ENCODE measurements at places on chromosomes 2 and 18.

GRCh38 chr18:73246763-73247162, 379.0 kb upstream of the NETO1 start:
- DNase-seq, result no peak

GRCh38 chr18:23235860-23236259, 100.6 kb downstream of the CABLES1 start:
- no peak for DNase-seq

- no peak for DNase-seq
Measured at GRCh38 chr18:11320986-11321385, 171.6 kb upstream of the PIEZO2 start.

GRCh38 chr18:32775628-32776027, 2.8 kb upstream of the KLHL14 start:
- no peak for DNase-seq

DNA sequence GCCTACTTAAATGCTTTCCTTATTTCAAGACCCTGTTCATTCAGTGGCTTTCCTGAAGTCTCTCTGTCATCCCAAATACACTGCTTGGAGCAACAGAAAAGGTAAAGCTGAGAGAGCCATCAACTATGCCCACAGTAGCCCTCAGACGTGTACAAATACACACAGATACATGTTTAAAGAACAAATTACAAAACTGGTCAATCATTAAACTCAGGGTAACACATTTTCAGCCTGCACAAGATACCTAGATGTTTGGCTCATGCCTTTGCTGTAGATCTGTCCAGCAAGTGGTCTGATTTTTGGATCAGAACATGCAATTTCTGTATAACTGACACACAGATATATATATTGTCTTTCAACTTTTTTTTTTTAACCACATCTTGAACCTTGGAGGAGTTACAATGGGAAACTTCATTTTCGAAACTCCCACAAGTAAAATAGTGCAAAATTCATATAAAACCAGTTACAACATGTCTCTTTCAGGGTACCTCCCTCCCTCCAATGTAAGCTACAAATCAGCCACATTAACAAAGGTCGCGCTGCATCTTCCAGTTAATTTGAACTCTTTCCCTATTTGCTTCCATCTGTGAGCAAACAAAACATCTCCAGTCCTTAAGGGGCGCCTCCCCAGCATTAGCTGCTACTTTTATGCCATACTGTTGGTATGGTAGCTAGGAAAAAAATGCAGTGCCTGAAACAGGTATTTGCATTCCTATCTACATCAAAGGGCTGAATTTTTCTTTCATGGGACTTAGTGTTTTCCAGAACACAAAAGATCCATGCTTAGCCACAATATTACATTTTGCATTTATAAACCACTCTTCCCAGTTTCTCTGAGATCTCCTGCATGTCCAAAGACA, 311.9 kb downstream of the NRXN1 start:
- no peak for DNase-seq

- no peak for DNase-seq
Measured at GRCh38 chr2:136065384-136065783, 52.6 kb downstream of the CXCR4 start.

DNA sequence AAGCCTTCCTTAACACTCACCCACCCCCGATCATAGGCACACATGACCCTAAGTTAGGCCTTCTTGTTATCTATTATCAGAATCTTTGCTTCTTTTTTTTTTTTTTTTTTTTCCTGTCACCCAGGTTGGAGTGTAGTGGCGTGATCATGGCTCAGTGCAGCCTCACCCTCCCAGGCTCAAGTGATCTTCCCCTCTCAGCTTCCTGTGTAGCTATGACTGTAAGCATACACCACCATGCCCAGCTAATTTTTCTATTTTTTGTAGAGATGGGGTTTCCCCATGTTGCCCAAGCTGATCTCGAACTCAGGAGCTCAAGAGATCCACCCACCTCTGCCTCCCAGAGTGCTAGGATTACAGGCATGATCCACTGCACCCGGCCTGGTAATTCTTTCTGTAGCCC, 328.7 kb downstream of the NR4A2 start:
- DNase-seq, result no peak

DNA sequence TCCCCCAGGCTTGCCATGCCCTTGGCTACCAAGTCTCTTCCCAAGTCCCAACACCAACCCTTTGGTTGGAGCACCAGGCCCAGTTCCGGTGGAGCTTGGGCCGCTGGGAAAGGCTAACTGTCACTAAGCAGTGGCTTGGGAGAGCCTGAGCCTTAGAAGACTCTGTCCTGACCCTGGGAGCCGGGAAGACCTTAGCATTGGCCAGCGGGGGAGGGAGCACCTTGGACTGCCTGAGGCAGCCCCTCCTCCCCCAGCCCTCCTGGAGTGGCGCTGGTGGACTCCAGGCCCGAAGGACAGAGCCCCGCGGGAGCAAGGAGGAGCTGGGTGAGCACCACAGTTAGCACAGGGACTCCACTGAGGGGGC, 62.5 kb upstream of the POMC start:
- no peak for DNase-seq

DNA sequence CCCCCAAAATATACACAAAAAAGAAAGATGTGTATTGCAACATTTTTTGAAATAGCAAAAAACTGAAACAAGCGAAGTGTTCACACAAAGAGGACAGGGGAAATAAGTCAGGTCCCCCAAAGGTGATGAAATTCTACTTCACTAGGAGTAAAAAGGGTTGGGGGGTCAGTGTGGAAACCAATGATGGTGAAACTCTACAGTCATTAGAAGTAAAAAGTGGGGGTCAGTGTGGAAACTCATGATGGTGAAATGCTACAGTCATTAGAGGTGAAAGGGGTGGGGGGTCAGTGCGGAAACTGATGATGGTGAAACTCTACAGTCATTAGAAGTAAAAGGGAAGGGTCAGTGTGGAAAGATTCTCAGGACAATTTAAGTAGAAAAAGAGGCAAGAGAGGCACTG, 298.2 kb downstream of the EIPR1 start:
- DNase-seq, result no peak

DNA sequence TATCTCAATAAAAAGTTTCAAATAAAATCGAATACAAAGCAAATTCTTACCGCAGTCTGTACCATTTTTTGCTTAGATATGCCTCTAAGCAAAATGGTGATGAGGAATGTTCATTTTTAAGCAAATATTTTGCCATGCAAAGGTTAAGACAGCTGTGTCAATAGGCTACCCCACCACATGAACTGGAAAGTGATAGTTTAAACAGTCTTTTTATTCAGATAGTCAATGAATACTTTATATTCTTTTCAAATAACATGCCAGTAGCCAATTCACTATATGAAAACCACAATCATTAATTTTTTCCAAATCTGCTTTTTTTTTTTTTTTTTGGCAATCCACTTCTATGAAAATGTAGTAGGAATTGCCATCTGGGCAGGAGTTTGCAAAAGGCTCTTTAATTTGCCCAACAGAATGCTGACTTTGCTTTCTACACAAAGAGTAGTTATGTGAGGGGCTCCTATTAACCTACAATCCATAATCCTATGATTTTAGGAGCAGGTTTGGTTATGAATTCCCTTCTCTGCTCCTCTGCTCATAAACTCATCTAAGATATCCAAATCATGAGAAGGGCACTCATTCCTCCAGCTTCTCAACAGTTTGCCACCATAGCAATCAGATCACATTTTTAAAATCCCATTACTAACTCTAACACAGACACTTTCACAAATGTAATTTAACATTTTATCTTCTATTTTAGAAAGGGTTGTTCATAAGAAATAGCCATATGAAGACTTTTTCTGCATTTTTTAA, 69.2 kb downstream of the SLC40A1 start:
- DNase-seq, result no peak

GRCh38 chr2:199739413-199740110, 111.4 kb downstream of the FTCDNL1 start:
- DNase-seq, result peak; percentile 82

GRCh38 chr2:104658144-104658835, 195.6 kb upstream of the POU3F3 start:
- DNase-seq, result peak; percentile 75

DNA sequence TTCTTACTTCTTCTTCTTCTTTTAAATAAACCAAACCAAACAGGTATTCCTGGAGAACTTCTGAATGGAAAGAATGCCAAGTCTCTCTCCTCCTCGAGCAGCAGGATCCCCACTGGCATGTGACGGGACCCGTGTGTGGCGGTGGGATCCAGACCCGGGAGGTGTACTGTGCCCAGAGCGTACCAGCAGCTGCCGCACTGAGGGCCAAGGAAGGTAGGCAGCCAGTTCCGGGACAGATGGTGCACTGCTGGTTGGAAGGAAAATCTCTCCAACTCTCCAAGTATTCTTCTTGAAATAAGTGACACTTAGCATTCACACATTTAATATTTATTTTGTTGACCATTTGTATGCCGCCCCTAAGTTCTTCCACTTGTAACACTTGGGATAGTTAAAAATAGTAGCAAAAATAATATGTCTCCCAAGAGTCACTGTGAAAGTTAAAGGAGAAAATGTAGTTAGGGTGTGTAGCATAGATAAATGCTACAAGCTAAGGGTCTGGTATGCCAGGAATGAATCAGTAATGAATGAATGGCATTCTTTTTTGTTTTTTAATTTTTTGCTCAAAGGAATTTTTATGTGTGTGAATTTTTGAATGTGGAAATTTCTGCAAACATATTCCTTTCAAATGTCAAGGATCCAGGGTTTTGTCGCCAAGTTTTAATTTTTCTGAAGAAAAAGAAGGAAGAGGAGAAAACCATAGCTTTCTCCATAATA, 349.9 kb downstream of the THSD7B start:
- DNase-seq, result no peak

DNA sequence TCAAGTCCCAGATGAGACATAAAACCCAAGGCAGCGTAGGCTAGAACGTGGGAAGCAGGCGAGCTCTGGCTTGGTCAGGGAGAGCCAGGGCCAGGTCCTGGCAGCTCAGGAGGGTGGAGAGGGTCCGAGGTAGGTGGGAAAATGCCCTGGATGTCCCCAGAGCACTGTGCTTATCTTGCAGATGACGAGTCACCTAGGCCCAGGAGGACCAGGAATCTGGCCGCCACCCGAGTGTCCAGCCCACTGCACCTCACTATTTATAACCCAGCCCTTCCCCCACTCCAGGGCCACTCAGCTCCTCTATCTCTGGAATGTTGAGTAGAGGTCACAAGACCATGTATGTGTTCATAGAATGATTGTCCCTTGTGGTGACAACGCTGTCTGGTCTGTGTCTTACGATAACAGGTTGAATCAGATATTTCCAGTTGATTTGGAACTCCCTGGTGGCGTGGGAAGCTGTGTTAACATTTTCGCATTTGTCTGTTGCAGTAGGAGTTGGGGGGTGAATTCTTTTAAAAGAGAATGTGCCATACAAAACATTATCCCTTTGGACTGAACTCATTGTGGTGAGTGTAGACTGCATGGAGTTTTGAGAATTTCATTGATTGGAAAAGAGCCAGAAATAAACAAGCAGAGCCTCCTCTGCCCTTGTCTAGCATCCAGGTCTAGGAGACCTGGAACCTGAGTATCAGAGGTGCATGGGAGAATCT, 47.5 kb downstream of the EMILIN2 start:
- no peak for DNase-seq

DNA sequence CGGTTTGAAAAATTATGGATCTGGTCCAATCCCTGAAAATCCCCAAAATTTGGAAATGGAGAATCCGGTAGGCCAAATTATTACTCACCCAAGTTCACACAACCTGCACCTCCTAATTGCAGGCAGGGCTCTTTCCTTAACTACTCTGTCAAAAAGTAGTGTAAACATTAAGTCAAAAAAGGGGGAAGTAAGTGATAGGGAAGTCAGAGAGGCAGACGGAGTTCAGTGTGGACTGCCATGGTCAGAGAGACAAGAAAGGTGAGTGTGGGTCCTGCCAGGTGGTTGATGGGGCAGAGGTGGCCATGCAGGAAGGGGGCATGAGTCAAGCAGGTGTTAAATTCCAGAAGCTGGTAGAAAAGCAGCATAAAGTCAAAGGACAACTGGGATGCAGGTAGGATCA, 104.7 kb upstream of the STPG4 start:
- no peak for DNase-seq

DNA sequence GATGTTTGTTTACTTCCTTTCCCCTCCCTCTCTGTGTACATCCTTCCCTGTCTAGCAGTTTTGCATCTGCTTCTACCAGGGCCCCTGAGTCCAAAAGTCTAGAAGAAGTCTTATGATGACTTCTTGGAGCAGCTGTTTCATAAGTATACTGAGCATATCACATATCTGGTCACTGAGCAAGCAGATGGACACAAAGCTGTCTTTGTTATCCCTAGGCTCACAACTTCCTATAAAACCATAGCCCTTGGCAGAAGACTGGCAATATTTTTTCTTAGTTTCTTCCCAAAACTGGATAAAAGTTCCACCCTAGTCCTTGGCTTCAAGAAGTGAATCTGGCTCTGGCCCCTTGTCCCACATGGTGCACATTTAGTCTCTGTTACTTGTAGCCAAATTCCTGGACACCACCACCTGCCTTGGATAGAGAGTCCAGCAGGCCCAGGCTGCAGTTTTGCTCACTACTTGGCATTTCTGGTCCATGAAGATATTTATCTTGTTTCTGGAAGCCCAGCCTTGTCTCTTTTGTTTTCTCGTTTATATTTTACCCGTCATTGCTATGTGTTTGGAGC, 22.5 kb downstream of the THOC1 start:
- DNase-seq, result no peak

DNA sequence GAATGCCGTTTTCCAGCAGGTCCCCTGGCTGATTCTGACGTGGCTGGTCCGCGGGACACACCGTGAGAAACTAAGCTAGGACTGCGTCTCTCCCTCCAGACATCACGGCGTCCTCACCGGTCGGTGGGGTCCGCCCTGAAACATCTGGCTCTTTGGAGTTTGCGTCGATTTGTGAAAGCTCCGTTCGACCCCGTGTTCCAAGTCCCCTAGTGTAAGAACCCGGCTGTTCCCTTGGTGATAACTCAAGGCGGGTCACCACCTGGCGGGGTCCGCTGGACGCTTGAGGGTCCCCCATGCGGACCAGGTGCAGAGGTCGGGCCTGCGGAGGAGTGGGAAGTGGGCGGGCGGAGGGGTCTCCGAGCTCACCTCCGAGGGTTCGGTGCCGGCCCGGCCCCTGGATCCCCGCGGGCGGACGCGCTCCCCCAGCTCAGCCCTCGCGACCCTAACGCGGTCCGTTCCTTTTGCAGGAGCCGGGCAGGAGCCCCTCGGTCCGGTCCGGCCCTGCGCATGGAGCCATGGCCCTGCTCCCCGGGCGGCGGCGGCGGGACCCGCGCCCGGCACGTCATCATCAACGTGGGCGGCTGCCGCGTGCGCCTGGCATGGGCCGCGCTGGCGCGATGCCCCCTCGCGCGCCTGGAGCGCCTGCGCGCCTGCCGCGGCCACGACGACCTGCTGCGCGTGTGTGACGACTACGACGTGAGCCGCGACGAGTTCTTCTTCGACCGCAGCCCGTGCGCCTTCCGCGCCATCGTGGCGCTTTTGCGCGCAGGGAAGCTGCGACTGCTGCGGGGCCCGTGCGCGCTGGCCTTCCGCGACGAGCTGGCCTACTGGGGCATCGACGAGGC, 65.6 kb downstream of the KCNG2 start:
- DNase-seq, result no peak

- no peak for DNase-seq
Measured at GRCh38 chr2:4465671-4466070, 762.3 kb downstream of the DCDC2C start.

- DNase-seq, result peak; percentile 47
Measured at GRCh38 chr2:46650556-46651001, 171.2 kb downstream of the TMEM247 start.

Measured in KG1 (cell line).